Effector memory CD4-positive, alpha-beta T cell (primary cell): ENCODE measurements at places on chromosomes 7 and 10.

DNA sequence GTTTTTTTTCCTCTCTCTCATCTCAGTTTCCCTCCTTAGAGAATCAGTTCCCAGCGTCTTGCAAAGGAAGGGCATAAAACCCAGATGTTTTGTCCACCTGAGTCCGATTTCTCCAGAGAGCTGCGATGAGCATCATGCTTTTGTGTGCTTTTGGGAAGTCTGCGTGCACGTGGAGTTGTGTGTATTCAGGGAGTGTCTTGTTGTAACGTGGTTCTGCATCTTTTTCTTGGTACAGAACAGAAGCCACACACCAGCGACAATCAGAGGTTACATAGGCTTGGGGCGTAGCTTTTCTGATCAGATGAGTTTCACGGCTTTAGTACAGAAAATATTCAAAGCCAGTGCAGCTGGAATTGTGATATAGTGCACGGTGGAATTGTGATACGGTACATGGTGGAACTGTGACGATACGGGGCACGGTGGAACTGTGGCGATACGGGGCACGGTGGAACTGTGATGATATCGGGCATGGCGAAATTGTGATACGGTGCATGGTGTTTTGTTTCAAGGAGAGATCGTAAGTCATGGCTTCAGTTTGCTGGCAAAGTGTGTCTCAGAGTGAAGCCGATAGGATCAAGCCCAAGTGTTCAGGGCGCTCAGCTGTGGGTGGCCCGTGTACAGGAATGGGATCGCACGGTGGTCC, 32.8 kb downstream of the FOXK1 start:
- DNase-seq, result no peak

DNA sequence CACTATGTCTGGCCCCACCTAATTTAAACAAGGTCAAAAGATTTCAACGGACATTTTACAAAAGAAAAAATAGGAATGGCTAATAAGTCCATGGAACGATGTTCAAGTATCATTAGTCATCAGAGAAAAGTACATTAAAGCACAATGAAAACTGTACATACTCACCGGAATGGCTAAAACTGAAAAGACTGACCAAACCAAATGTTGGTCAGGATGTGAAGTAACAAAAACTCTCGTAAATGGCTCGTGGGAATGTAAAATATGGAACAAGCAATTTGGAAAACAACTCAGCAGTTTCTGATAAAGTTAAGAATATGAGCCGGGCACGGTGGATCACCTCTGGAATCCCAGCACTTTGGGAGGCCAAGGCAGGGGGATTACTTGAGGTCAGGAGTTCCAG, 65.7 kb upstream of the PARD3 start:
- DNase-seq, result no peak

DNA sequence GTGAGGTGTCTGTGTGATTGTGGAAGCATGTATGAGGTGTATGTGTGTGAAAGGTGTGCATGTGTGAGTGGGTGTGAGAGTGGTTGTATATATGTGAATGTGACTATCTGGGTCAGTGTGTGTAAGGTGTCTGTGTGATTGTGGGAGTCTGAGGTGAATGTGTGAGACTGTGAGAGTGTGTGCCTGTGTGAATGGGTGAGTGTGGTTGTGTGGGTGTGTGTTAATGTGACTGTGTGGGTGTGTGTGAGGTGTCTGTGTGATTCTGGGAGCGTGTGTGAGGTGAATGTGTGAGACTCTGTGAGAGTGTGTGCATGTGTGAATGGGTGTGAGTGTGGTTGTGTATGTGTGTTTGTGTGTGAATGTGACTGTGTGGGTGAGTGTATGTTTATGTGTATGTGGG, 385.1 kb downstream of the TCERG1L start:
- DNase-seq, result no peak

GRCh38 chr10:91090761-91091529, 129.5 kb upstream of the PCGF5 start:
- DNase-seq, result no peak

GRCh38 chr7:82258181-82258580, 185.4 kb downstream of the CACNA2D1 start:
- no peak for DNase-seq

DNA sequence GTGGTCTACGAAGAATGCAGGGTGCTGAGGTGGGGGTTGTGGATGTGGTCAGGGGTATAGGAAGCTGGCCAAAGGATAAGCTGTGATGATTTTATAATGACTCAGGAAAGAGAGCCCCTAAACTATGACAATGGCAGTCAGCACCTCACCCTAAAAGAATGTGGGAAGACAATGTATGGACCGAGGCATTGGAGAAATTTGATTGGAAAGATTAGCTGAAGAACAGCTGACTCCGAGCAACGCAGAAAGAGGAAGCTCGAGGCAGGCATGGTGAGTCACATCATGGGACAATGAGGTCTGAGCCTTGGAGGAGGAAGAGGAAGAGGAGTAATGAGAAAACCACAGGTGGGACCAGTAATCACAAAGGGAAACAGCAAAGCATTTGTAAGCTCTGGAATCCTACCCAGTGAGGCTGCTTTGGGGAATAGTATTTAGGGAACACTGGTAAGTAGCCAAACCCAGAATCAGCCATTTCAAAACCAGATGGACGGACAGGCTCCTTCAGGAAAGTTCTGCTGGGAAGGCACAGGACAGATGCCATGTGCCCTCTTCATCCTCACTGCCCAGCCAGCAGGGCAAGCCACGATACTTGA, 295.4 kb downstream of the PRPF18 start:
- DNase-seq, result no peak

DNA sequence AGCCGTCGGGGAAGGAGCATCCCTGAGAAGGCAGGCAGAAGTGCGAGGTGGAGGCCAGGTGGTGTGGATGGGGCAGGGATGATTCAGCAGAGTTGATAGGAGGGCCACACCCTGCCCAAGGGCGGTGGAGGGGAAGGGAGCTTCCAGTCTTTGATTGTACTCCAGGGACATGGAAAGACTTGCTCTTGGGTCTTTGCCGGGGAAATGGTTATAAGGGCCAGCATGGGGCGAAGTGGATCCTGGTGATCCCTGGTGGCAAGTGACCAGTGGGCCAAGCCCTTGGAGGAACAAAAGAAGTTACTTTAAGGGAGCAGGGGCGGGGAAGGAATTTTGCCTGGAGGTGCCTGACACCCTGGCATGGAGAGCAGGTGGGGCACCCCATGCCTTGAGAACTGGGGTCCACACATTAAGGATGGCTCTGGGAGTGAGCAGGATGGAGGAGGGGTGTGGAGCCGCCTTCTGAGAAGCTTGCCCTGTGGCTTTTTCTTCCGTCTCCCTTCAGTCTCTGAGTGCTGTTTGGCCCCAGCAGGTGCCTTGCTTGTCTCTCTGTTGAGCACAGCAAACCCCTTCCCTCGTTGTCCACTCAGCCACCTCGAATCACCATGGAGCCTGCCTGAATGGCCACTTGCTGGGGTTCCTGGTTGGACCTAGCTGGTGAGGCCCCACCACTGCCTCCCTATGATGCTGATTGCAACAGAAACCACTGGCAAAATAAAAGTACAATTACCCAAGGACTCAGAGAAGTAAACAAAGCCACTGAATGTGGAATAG, 83.9 kb downstream of the RAMP3 start:
- no peak for DNase-seq

DNA sequence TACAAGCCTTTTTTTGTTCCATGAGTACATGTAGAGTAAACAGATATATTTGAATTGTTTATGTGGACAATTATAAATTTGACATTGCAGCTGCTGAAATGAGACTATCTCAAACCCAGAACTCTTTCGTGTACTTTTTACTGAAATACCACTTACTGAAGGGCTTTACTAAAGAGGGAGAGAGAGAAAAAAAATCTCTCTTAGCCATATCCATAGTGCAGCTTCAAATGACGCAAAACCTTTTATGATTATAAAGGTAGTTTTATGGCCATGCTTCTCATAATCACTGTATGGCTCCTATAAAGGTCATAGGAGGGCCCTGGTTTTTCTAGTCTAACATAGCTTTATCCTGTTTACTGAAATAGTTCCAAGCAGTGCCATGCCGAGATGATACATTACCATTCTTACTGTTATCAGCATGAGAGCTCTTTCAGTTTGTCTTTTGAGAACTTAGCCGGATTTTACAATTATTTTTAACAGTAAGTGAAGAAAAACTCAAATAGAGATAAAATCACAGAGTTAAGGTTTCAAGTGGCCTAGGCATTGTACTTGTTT, 35.1 kb downstream of the KCND2 start:
- DNase-seq, result no peak

GRCh38 chr10:119113751-119114732, 10.1 kb downstream of the DENND10 start:
- no peak for DNase-seq

DNA sequence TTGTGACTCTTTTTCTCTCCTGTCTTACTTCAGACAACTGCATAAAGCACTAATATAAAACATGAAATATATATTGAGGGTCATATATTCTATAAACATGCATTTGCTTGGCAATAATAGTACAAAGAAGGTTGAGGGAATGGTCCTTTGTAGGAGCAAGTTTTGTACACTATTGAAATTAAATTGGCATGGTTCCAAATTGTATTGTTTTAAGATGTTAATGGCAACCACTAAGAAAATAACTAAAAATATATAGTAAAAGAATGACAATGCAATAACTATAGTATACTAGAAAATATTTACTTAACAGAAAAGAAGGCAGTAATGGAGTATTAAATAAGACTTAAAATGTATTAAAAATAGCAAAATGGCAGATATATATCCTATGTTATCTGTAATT, 33.7 kb upstream of the KAT6B start:
- no peak for DNase-seq

DNA sequence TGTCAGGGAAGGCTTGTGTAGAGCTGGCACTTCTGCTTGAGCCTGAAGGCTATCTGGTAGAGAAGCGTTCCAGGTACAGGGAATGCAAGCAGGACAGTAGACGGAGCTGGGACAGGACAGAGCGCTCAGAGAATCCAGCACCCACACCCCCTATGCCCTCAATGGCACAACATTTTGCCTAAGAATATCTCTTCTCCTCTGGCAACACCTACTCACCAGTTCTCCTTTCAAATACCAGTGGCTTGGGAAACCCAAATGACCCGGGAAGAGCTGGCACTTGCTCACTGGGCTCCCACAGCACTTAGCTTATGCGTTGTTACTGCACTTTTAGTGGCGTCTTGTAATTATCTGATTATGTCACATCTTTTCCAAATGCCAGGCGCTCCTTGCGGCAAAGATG, 118.6 kb downstream of the RNF216 start:
- DNase-seq, result no peak

- DNase-seq, result no peak
Observed at GRCh38 chr10:89171996-89172395, 35.1 kb downstream of the CH25H start.

- no peak for DNase-seq
Observed at GRCh38 chr10:79146611-79147130, 77.9 kb downstream of the ZMIZ1 start.

- DNase-seq, result no peak
Observed at GRCh38 chr7:46741938-46742540, 821.0 kb upstream of the IGFBP3 start.

DNA sequence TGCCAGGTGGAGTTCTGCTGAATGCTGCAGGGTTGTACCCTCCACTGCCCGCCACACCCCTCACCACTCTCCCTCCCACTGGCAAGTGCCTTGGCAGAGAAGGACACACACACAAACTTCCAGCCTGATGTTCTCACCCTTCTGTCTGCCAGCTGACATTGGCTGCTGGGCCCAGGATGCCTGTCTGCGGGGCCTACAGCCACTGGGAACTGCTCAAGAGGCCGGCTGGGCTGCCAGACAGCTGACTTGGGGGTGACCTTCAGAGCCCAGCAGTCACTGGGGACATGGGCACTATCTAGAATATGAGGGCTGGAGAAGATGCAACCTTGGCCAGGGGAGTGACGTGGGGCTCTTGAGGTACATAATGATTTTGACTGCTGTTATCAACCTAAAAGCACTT, 157.1 kb downstream of the SH3PXD2A start:
- no peak for DNase-seq

GRCh38 chr7:8254667-8255066, 7.3 kb downstream of the ICA1 start:
- no peak for DNase-seq

DNA sequence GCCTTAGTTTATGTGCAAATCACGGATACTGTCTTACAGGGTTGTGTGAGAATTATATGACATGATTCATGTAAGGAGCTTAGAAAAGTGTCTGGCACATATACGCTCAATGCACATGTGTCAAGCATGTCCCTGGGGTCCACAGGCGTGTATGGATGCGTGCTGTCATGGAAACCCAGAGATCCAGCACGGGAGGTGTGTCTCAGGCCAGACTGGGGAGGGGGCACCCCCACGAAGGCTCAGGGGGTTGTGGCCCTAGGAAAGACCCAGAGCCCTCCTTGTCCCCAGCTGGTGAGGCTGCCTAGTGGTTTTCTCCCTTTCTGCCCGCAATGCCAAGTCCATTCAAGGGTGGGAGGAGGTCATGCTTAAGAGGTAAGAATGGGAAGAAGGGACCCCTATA, 9.1 kb downstream of the BTBD16 start:
- no peak for DNase-seq

GRCh38 chr7:121076350-121077164, 88.0 kb downstream of the CPED1 start:
- no peak for DNase-seq

DNA sequence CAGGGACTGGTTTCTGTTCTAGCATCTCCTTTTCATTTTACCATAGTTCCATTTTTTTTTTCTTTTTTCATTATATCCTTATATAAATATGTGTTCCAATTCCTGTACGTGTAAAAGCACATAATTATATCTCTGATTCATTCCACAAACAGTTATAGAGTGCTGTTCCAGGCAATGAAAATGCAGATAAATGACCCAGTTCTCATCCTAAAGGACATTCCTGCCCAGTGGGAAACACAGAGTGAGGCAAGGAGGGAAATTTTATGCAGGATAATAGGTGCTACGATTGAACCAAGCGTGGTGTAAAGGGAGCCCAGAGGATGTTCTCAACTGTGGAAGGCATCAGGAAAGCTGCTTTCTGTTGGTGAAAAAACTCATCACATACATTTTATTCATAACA, 408.1 kb downstream of the GATA3 start:
- DNase-seq, result no peak

DNA sequence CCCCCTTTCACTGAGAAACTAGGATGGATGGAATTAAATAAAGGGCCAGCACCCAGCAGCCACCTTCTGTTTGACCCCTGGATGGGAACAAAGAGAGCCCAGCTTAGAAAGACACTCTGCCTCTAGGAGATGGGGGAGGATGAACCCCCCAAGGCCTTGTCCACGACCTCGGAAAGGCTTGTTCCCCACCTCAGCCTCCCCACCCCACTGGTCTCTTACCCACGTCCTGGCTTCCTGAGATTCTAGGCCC, 9.7 kb downstream of the ITPRIP start:
- no peak for DNase-seq

GRCh38 chr7:44735403-44736165, 13.1 kb upstream of the ZMIZ2 start:
- no peak for DNase-seq

GRCh38 chr7:102097601-102098161, 189.0 kb upstream of the SH2B2 start:
- DNase-seq, result no peak
